Caki2 (cell line): ENCODE measurements at places on chromosomes 12 and 14.

DNA sequence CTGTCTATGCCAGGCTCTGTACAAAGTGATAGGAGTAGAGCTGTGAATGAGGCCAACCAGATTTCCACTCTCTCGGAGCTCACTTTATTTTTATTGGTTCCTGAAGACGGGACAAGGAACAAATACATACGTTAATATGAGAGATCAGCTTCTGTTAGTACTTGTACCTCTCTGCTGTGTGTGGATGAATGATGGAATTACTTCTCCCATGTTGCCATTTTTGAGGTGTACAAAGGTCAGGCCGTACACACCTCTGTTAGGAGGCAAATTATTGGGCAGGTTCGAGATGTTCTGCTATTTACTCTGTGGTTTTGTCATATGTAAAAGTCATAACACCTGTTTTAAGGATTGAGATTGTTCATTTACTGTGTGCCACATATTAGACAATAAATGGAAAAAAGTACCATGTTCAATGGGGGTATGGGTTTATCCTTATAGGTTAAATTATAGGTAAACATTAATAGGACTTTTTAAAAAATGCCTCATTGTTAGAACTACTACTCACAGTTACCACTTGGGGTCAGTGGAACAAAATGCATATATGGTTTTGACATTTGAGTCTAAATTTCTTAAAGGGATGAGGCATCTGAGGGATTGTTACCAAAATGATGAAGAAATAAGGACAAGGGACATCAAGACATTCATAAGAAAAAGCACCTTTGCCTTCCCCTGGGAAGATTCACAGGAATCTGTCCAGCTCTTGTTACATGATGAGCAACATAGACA, 26.9 kb downstream of the WBP11 start:
- DNase-seq: no peak

GRCh38 chr14:70473825-70474224, 21.9 kb downstream of the ADAM21 start:
- no peak for DNase-seq

GRCh38 chr12:98151105-98151590, 364.2 kb upstream of the TMPO start:
- DNase-seq: no peak

DNA sequence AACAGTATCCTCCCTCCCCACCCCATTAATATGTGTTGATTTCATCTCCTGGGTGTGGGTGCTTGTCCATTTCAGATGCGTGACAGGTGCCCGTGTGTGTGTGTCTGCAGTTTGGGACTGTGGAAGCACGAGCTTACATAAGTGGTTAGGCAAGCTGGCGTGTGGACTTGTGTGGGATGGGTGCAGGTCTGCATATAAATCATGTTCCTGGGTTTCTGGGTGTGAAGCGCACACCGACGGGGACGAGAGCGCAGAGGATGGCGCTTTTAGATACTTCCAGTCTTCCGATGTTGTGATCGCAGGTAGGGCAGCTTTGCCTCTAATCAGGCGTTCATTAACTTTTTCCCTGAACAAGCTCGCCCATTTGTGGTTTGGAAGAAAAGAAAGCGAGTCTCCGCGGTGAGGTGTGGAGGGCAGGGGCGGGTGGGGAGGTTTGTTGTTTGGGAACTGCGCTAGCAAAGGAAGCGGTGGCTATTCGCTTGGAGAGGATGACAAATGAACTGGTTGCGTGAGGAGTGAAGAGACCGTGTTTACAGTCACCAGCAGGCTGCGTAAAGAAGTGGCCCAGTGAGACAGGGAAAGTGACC, 865 bp downstream of the RGS6 start:
- DNase-seq: no peak

DNA sequence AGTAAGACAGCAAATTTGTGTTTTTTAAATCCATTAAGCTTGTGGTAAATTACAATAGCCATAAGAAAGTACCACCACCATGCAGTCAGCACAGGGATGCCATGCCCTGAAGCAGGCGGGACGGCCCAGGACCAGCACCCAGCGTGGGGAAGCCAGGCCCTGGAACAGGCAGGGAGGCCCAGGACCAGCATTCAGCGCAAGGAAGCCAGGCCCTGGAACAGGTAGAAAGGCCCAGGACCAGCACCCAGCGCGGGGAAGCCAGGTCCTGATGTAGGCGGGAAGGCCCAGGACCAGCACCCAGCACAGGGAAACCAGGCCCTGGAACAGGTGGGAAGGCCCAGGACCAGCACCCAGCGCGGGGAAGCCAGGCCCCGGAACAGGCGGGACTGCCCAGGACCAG, 13.2 kb downstream of the CHFR start:
- no peak for DNase-seq

- DNase-seq: no peak
Observed at GRCh38 chr12:120696626-120697025, 9.7 kb downstream of the MLEC start.

DNA sequence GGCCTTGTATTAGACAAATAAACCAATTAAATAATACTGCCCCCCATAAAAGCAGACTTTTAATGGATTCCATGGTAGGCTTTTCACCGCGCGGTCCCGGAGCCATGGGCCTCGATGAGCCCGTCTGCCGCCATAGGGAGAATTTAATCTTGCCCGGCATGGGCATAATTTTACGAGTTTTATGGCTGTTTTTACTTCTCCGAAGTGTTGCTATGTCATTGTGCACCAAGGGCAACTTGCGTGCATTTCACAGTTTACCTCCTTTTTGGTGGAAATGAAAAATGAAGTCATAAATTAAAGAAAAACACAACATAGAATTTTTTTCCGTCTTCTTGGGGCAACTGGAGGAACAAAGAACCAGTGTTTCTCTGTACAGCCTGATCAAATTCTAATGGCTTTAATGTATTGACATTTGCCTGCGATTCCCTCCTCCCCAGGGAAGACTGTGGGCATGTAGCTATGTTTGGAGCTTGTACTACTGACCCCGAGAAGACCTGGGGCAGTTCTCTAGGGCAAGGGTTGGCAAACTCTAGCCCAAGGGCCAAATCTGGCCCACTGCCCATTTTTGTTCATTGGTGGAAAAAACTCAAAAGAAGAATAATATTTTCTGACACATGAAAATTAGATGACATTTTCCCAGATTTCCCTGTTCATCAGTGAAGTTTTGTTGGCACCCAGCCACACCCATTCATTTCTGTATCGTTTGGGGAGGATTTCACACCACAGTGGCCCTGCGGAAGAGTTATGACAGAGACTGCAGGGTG, 142.7 kb downstream of the CHST11 start:
- DNase-seq: no peak

DNA sequence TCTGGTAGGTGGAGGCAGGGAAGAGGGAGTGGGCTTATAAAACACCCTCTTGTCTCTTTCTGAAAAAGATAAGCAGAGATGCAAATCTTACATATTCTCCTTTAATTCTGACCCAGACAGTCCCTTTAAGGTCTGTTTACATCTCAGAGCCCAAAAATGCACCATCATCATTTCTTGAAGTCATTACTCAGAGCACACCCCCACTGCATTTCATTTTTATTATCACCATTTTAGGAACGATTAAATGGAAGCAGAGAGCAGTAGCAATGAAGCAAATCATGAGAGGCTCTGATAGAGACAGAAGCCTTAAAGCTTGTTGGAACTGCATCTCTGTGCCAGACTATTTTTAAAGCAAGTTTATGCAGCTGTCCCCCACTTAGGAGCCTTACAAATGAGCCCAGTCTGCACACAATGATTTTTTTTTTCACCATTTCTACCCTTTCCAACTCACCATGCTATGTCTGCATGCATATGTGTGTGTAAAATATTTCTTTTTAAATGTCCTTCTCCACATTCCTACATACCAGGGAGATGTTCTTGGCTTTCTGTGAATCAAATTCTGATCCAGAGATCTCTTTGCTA, 311.0 kb downstream of the GRIN2B start:
- DNase-seq: no peak

DNA sequence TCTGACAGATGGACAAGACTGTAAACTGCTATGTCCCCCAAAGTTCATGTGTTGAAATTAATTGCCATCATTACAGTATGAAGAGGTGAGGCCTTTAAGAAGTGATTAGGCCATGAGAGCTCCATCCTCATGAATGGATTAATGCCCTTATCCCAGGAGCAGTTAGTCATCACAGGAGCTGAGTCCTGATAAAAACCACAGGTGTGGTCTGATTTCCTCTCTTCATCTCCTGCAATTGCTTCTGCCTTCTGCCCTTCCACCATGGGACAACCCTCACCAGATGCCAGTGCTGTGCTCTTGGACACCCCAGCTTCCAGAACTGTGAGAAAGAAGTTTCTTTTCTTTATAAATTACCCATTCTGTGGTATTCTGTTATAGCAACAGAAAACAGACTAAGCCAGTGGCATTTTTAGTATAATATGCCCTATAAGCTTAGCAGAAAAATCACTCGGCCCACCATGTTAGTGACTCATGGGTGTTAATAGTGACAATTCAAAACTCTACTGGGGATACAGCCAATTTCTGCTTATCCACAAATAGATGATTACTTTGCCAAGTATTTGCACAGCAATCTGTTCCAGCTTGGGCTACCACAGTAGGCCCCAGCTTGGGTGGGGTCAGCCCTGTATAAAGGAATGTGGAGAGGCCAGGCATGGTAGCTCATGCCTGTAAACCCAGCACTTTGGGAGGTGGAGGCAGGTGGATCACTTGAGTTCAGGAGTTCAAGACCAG, 129.0 kb upstream of the BCL2L14 start:
- no peak for DNase-seq

- DNase-seq: no peak
Observed at GRCh38 chr12:92502417-92503028, 200.3 kb upstream of the PLEKHG7 start.

DNA sequence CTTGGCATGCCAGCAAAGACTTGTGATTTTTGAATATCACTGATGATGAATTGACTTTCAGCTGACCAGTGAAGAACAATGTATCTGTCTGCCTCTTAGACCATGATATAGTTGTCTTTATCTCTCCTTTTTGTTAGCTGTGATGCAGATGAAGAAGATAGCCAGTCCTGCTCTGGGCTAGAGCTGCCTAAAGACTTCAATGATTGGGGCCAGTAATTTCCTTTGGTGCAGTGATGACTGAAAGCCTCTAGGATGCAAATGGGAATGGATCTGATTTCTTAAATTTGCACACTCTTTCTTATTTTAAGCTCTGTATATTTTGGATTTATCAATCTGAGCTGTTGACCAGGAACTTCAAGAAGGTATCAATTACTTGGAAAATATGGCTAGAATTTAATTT, at the start of gene TAS2R9:
TAS2R9 (minus strand) TSS at position 101 of the 400 bp plus-strand sequence; CDS start at position 8, 93 bp downstream.
- no peak for DNase-seq

GRCh38 chr14:92287987-92288386, 35.0 kb upstream of the SLC24A4 start:
- no peak for DNase-seq

DNA sequence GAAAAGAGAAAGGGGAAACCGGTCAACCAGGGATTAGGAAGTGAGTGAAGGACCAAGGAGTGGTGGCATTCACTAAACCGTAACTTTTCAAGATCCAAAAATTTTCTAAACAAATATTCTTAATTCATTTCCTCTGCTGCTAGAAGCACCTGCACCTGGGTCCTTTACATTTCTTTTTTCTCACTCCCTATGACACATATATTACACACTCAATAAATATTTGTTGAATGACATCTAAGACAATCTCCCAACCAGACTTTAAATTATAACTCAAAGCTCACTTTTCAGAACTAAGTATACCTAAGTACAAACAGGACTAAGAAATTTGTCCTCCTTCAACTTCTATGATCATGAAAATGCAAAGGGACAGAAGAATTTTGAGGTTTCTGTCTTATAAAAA, 11.1 kb downstream of the TTC5 start:
- no peak for DNase-seq

GRCh38 chr14:105146976-105147635, 21.5 kb downstream of the JAG2 start:
- no peak for DNase-seq

GRCh38 chr12:120984351-120984898, 6.1 kb downstream of the HNF1A start:
- peak; percentile 67 for DNase-seq

GRCh38 chr14:36222952-36223468, 46.5 kb upstream of the PTCSC3 start:
- DNase-seq: no peak

- no peak for DNase-seq
Observed at GRCh38 chr12:131461096-131461495, 249.8 kb upstream of the SFSWAP start.

DNA sequence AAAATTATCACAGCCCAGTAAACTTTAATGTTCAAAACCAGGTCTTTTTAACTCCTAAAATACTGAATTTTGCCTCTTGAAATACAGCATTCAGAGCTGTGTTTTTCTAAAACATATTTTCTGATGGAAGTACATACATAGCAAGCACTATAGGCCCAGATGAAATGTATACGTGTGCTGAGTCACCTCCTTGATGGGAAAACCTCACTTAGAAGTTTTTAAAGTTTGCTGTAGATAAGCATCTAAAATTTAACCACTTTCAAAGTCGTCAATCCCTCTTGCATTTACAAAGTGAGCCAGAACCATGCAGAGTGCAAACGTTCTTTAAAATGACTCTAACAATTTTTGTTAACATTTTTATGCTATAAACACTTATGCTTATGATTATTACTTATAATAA, 618.8 kb downstream of the RPS29 start:
- no peak for DNase-seq

DNA sequence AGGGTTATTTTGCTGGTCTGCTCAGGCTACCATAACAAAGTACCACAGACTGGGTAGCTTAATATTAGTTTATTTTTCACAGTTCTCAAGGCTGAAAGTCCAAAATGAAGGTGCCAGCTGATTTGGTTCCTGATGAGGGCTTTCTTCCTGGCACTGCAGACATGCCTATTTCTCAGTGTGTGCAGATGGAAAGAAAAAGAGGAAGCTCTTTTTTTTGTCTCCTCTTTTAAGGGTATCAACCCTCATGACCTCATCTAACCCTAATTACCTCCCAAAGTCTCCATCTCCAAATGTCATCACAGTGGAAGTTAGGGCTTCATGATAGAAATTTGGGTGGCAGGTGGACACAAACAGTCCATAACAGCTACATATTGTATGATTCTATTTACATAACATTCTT, 25.0 kb upstream of the POLR3B start:
- DNase-seq: no peak

DNA sequence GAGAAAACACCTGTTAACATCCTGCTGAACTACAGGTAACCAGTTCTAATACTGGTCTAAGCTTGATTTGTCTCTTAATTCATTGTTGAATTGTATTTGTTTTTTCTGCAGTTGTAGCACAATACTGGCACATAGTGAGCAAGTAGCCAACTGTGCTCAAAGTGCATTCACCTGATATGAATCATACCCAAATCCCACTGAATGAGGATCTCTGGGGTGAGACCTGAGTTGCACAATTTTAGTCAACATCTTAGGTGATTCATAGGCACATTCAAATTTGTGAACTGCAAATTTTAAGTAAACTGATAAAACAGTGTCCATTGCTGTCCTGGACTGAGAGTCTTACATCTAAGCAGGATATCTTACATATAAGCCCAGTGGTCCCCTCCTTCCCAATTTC, 12.8 kb downstream of the KCNC2 start:
- DNase-seq: peak; percentile 14
